ENCODE measurements at places on chromosomes 7 and 10. TPM values are rescaled to one million over a fixed set of nuclear protein-coding genes. Genes with fewer than 3 reads are reported as not detected.

DNA sequence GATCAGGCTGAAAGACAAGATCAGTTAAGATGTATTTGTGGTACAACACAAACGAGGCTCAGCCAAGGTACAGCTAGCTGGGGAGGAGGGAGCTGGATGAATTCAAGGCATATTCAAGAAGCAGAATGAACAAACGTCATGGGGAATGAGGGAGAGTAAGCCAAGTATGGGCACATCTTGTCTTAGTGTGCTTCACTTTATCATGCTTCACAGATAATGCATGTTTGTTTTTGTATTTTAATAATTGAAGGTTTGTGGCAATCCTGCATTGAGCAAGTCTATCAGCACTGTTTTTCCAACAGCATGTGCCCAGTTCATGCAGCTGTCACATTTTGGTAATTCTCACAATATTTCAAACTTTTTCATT, 135.4 kb downstream of the HIBADH start:
- DNase-seq: no peak

DNA sequence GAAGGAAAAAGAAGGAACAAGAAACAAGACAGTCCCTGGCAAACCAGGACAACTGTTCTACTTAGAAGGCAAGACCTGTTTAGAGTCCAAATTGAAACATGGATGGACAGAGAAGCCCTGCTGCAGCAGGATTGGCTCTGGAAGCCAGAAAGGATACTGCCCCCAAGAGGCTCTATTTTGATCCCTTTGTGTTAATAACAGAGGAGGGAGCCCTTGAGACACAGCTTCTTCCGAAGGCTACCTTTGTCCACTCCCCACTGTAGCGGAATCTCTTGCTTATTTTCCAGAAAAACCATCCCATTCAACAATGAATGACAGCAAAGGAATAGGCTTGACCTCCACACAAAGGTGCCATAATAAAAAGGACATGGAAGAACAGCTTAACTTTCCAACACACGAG, 120.3 kb upstream of the FOXK1 start:
- DNase-seq: no peak

DNA sequence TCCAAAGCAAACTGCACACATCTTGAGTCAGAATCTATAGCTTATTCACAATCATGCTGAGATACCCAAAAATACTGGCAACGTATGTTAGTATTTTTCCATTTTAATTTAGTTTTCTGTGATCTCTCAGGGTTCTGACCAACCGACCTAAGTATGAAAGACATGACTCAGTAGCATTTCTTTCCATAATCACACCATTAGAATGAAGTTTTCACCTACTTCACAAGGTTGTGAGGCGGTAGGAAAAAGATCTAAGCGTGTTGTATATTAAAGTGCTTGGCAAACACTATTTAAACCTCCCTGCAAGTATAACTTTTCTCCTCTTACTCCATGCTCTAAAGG, 49.1 kb downstream of the PLCE1 start:
- no peak for DNase-seq

GRCh38 chr10:118516716-118517115, 78.7 kb downstream of the PRLHR start:
- DNase-seq: no peak

- no peak for DNase-seq
These were observed 35.6 kb downstream of the PITRM1 start for GRCh38 chr10:3136763-3137611.

- no peak for DNase-seq
These were observed 18.0 kb downstream of the CAMK2B start for GRCh38 chr7:44307301-44307900.

GRCh38 chr7:122543891-122544290, 155.0 kb downstream of the RNF133 start:
- no peak for DNase-seq

- DNase-seq: no peak
These were observed 682 bp downstream of the HGF start for GRCh38 chr7:81768951-81769778.

GRCh38 chr7:45662018-45662417, 87.8 kb downstream of the ADCY1 start:
- no peak for DNase-seq

DNA sequence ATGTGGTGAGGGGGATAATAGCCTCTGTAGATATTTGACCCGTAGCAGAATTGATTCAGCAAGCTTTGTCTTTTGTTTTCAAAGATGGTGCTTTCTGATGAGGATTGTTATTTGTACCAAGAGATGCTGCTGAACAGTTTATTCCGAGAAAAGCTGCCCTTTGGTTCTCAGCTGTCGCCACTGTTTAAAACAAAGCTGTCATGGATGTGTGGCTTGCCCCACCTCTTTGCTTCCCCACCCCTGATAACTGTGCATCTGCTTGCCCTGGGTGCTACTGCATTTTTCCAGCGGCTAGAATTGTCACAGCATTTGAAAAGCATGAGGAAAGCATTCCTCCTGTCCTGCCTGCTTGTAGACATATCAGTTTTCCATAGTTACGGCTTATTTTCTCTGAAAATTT, 226.9 kb upstream of the CSTF2T start:
- no peak for DNase-seq

GRCh38 chr7:77550586-77550985, 13.5 kb downstream of the PTPN12 start:
- no peak for DNase-seq

- no peak for DNase-seq
These were observed 124.9 kb upstream of the CTTNBP2 start for GRCh38 chr7:117997862-117998825.

DNA sequence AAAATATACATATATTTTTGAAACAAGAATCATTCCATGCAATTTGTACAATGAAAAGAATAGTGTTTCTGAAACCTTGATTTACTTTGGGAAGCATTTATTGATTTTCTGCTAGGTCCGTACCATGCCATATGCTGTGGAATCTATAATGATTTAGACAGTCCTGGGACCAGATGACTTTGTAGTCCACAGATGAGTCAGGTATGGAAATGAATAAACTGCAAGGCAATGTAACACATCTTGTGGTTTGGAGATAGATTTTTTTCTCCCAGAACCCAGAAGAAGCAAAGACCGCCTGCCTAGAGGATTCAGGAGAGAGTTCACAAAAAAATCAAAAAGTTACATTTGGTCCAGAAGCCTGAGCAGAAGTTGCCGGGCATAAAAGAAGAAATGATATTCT, 190.4 kb downstream of the GPR37 start:
- DNase-seq: no peak

Gene TUBB8
- total RNA-seq: not detected

Gene CPA2
- total RNA-seq: 1.5 TPM

GRCh38 chr10:100968863-100969186, 479 bp upstream of the SEMA4G start:
- DNase-seq: no peak
